Glomerular endothelial cell (primary cell): ENCODE measurements at places on chromosomes 5 and 9. TPM values are rescaled to one million over a fixed set of nuclear protein-coding genes. Genes with fewer than 3 reads are reported as not detected.

GRCh38 chr9:127049044-127049443, 73.4 kb downstream of the ANGPTL2 start:
- DNase-seq = peak; percentile 95

- no peak for DNase-seq
These were observed 58.7 kb upstream of the CTSL start for GRCh38 chr9:87667164-87667738.

GRCh38 chr5:40360685-40361084, 319.0 kb upstream of the PTGER4 start:
- no peak for DNase-seq

GRCh38 chr5:72559866-72560766, 52.9 kb upstream of the ZNF366 start:
- DNase-seq = no peak

DNA sequence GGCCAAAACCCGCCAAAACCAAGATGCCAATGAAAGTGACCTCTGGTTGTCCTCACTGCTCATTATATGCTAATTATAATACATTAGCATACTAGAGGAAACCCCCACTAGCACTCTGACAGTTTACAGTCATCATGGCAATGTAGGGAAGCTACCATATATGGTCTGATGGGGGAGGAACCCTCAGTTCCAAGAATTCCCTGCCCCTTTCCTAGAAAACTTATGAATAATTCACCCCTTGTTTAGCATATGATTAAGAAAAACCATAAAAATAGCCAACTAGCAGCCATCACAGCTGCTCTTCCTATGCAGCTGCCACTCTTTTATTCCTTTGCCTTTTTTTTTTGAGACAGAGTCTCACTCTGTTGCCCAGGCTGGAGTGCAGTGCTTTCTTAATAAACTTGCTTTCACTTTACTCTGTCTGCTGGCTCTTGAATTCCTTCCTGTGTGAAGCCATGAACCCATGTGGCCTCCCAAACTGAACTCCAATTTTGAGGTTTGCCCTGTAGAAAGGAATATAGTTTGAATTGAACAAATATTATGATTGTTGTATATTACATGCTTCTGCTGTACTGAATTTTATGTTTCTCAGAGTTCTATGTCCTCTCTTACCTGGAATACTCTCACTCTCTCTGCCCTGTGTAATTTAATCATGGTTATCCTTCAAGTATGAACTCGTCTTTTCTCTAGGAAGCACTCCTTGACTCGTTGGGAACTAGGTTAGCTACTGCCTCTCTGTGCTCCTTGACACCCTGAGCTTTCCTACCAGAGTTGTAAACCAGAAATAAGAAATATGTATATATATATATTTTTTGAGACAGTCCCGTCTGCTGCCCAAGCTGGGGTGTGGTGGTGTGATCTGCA, 59.8 kb downstream of the KIAA1958 start:
- no peak for DNase-seq

GRCh38 chr9:73038089-73038509, 85.2 kb upstream of the ALDH1A1 start:
- no peak for DNase-seq

TMOD1 gene
- total RNA-seq = 2.9 and 5.1 TPM in 2 replicates

STK32A gene
- not detected in 2 replicates for total RNA-seq

FAXDC2 gene
- total RNA-seq = 7.8 and 8.9 TPM in 2 replicates
